Mesendoderm (in vitro differentiated cells): ENCODE measurements at places on chromosomes 1 and 21.

DNA sequence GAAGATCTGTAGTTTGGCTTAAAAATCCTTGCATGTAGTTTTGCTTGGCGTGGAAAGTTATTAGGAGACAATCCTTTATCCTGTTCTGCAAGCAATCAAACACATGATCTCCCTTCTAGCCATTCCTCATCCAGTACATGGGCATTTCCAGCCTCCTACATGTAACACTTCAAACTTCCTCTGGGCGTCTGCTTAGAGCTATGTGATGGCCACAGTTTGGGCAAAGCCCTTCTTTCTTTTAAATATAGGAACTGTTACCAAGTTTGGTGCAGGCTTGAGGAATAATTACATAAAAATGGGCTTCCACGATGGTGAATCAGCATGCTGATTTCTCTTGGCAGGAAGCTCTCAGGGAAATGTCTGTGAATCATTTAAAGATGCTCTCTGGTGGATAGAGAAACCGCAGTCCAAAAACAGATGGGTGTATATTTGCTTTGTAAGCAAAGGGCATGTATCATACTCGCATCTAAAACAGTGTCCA, 176.9 kb upstream of the FMN2 start:
- DNase-seq = peak; percentile 30

DNA sequence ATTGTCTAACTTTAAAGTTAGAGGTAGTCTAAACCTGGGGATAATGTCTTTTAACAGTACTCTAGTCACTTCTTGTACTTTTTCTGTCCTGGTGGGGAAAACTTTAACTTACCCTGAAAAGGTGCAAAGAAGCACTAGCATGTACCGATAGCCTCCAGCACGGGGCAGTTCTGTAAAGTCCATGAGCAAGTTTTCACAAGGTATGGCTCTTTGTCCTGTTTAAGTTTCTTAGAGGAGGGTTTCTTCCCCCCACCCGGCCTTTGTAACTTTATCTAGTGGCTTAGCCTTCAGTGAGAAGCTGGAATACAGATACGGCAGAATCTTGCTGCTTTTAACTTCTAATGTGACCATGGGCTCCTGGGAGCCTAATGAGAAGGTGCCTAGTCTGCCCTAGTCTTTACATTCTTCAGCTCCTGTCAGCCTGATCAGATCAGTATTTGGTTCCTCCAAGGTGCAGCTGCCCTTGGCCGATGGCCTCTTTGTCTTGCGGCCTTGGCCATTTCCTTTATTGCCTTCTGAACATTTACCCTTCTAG, 39.8 kb upstream of the CFAP126 start:
- DNase-seq = no peak

DNA sequence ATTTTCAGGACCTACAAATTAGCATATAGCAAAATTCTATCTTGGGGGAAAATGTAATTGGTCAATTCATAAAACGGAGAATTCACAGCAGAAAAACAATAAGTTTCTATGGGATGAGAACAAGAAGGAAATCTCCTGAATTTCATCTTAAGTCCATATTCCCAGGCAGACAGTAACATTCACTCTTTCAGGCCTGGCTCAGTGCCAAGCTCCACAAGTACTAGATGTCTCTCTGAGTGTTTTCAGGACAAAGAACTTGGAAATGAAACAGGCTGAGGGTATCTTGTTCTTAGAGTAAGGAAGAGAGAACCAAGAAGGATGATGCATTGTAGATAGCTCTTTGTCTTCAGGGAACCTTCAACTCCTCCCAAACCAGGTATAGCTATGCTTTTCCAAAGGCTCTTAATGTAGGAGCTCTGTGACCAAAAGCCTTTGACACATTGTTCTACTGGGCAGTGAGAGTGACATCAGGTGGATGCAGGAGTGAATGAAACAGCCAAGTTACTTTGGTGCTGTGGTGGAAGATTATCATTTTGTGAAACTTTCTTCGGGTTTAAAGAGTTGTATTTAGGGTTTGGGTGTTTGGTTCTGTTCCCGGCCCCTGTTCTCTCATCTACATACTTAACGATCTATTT, 298.3 kb downstream of the GPATCH2 start:
- peak; percentile 12 for DNase-seq

DNA sequence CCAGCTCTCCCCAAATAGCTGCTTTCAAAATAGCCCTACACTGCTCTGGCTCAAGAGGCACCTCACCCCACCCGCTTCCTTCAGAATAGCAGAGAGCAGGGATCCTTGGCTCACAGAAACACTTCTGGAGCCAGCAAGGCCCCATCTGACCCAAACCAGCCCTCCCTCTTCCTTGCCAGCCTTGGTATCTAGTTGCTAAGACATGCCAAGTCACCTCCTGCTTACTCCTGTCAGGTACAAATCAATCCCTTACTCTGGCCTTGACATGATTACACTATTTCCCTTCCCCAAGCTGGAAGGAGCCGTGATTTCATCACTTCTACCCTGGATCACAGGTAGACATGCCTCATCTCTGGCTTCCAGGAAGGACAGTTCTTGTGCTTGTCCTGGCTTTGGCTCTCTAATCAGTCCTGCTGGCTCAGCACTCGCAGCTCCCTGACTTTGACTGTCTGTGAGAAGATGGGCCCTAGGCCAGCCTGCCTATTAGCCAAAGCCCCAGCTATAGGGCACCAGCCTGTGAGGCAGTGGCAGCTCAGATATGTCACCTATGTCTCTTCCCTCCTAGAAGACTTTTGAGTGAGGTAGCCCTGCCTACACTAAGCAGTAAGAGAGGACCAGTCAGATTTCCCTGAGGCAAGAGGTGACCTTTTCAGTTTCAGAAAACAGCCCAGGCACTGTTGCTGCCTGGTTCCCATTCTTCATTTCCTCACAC, 8.9 kb upstream of the MUTYH start:
- peak; percentile 31 for DNase-seq

GRCh38 chr1:213989002-213989855, 1.5 kb downstream of the PROX1 start:
- peak; percentile 56 for DNase-seq

- DNase-seq = no peak
Measured at GRCh38 chr1:11880911-11881748, 22.4 kb upstream of the NPPB start.

DNA sequence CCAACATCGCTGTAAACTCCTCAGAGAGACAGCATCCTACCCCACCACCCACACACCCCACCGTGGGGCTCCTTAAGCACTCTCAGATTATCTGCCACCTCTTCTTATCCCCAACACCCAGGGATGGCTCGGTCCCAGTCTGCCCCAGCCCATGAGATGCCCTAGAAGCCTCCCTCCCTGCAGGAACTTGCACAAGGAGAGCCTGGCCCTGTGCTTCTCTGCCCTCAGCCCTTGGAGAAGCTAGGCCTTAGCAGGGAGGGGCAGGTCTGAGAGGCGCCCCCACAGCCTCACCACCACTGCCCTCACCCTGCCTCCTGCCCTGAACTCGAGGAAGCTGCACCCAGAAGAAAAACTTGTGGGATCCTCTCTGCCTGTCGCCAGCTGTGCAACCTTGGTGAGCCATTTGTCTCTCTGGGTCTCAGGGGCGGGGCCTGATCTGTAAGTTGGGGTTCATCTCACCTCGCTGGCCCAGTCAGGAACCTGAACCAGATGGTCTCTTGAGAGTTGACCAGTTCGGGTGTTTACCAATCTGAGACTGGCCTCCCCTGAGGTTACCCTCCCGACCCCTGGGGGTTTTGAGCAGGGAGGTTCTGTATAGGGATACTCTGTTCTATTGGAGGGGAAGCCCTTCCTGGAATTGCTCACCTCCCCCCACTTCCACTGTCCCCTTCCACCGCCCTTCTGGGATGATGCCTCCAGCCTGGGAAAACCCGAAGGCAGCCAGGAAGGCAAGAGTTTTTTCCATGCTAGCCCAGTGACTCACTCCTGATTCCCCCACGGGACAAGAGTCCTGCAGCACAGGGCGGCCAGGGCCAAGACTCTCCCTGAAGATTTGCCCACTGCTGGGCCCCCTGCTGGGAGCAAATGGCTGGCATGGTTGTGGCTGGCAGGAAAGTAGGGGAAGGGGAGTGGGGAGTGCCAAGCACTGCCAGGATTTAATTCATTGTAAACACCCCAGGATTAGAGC, at the start of gene S100A3:
Gene S100A3 (minus strand): TSS at position 537 of the 967 bp plus-strand sequence. CDS start 773 bp downstream, outside the sequence.
- DNase-seq = no peak

DNA sequence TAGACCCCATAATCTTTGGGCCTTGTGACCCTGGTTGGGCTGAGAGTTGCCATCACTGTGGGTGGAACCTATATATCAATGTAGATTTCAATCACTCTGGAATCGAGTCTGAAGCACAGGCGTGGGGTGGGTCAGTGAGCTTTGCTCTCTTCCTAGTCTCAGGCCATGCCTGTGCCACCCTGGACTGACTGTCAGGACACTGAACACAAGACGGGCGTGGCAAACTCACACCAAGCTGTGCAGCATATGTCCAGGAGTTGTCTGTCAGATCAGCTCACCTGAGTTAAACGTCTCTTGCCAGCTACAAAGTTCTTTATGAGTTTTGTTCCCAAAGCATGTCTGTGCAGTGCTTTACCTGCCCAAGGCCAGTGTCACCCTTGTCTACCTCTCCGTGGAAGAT, 30.9 kb upstream of the ALPL start:
- DNase-seq = no peak
